ENCODE measurements at places on chromosomes 5 and 9. TPM values are rescaled to one million over a fixed set of nuclear protein-coding genes. Genes with fewer than 3 reads are reported as not detected.

The RNF38 gene
- 14.3 TPM for polyA plus RNA-seq

The OR1N1 gene
- not detected for polyA plus RNA-seq

The RAI14 gene
- 116 TPM for polyA plus RNA-seq

The ADCY2 gene
- polyA plus RNA-seq: not detected

The SLC22A4 gene
- polyA plus RNA-seq: 18.0 TPM

The RLN1 gene
- not detected for polyA plus RNA-seq

The PLAC8L1 gene
- 0.33 TPM for polyA plus RNA-seq

The TMEM252 gene
- polyA plus RNA-seq: not detected

The ZNF658 gene
- polyA plus RNA-seq: 2.0 TPM

The PCA3 gene
- not detected for polyA plus RNA-seq

The UBE2QL1 gene
- not detected for polyA plus RNA-seq

The WNT8A gene
- polyA plus RNA-seq: not detected

The PTGS1 gene
- polyA plus RNA-seq: 72.6 TPM

The DMGDH gene
- 2.9 TPM for polyA plus RNA-seq

DNA sequence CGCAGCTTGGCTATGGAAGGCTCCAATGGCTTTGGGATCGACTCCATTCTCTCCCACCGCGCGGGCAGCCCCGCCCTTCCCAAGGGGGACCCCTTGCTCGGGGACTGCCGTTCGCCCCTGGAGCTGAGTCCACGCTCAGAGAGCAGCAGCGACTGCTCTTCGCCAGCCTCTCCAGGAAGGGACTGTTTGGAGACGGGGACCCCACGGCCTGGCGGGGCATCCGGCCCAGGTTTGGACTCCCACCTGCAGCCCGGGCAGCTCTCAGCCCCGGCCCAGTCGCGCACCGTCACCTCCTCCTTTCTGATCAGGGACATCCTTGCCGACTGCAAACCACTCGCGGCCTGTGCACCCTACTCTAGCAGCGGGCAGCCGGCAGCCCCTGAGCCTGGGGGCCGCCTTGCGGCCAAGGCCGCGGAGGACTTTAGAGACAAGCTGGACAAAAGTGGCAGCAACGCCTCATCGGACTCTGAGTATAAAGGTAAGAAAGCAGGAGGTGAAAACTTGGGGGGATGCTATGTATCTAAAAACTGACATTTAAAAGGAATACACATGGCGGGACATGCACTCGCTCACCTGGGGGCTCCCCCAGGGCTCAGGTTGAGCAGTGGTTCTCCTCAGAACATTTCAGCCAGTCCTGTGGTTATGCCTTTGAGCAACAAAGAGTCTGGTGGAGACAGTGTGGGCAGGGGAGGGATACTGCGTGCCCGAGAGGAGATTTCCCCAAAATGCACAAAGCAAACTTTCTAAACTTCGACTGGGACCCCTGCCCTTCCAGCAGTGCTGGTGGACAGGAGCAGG, 579 bp downstream of the BARHL1 start:
- DNase-seq: no peak

DNA sequence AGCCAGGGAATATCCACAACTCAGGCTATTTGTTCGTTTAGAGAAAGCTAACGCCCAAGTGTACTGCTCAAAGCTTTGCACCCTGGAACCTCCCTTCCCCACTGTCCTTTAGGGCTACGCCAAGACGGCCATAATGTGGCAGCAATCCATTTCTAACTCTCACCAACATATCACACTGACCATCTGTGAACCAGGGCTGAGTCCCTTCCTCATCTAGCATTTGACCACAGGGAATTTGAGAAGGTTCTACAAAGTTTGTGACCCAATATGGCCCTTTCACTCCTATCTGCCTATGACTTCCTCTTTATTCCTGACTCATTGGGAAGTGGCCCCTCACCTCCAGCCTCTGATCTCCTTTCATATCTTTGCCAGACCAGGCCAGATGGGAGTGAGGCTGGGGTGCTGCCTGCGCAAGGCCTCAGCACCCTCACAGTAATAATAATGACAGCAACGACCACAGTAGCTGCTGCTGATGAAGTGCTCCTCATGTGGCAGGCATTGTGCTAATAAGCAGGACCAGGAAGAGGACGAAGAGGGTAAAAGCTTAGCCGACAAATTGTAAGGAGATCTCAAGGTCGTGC, 9.3 kb upstream of the ARAP3 start:
- no peak for DNase-seq

DNA sequence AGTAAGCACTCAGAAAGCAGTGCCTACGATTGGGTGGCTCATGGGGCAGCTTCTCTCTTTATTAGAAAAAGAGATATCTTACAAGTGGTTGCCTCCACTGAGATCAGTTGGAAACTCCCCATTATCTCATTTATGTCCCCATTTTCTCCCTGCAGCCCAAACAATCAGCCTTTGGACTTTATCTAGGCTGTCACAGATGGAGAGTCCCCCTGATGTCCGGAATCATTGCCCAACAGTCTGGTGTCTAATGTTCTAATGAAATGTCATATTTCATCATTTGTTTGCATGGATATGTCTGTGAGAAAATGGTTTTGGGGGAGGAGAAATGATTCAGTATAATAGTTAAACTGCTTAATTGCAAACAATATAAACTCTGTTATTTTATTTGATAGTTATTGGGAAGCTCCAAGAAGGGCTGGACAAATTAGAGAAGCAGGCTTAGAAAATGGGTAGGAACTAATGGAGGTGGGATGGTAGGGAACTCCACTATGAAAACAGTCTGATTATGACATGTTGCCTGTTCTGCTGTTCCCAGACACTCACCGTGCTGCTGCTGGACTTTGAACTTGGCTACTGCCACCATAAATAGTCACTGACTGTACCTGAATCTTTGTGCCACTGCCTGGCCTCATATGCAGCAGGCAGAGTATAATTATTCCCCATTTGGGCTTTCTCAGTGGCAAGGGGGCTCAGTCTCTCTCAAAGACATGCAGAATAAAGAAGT, 38.3 kb upstream of the SMAD5 start:
- DNase-seq: no peak

DNA sequence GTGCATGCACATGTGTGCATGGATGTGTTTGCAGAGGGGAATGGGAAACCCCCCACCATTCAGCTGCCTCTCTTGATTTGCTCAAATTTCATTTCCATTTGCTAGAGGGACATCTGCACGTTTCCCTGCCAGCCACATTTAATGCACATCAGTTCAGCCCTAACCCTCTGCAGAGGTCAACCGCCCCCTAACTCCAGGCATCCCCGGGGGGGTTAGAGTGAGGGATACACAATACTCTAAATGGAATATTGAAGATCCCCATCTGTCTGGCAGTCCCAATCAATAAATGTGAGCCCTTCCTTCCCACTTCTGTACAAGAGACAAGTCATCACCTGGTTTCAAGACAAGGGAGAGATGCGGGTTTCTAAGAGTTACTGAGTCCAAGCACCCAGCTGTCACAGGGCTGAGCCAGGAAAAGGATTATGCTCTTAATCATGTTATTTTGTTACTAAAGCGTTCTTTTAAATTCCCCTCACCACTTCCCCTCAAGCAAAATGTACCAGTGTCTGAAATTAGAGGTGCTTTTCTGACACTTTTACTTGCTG, 134.1 kb downstream of the SEMA6A start:
- no peak for DNase-seq

- DNase-seq: no peak
Measured at GRCh38 chr5:106363578-106363977, 1307.2 kb downstream of the EFNA5 start.

GRCh38 chr5:10320793-10321192, 13.1 kb upstream of the CMBL start:
- DNase-seq: no peak

DNA sequence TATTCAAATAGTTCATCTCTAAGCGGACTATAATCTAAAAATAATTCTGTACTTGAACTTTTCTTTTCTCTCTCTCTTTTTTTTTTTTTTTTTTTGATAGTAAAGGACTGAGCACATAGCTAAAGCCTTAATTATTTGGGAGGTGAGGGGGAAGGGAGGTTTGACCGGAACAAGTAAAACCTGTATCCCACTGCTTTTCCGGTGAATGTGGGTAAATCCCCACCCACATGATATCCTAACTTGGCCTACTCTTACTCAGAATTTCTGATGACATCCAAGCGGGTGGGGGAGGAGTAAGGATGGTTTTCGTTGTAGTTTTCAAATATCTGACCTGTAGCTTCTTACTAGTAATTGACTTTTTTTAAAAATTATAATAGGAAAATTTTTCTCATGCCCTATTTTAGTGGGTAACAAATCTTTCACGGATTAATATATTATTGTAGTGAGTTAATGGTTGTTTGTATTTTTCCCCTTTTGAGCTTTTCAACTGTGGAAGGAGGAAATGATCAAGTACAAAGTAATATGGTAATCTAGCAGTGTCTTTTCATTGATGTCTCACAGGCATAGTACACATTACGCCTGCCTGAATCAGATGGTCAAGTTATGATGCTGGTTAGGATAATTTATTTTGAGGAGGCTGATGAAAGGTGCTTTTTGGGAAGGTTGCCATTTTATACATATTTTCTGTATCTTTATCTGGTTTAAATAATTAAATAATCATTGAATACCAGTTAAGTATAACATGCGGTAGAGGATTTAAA, 2.2 kb upstream of the ELL2 start:
- no peak for DNase-seq

GRCh38 chr5:75052192-75053053, at the start of gene GCNT4:
TSS of gene GCNT4 (minus strand) at chr5:75052558. CDS start at chr5:75030037, 22,521 bp downstream.
- DNase-seq: no peak

DNA sequence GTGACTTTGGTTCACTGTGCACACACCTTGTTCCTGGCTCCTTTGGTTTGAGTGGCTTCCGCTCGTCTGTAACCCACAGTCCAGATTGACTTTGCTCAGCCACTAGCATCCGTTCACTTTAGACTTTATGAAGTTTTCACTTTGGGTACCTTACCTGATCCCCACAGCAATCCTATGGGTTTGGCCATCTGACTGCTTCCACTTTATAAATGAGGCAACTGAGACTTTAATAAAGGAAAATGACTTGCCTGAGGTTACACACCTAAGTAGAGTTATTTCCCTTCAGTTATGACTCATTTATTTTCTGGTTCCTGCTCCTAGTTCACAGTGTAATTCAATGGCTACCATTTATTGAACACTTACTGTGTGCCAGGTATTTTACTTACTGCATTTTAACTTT, 94.2 kb upstream of the SAP30L start:
- no peak for DNase-seq

GRCh38 chr5:172725273-172725672, 45.7 kb downstream of the DUSP1 start:
- DNase-seq: no peak

DNA sequence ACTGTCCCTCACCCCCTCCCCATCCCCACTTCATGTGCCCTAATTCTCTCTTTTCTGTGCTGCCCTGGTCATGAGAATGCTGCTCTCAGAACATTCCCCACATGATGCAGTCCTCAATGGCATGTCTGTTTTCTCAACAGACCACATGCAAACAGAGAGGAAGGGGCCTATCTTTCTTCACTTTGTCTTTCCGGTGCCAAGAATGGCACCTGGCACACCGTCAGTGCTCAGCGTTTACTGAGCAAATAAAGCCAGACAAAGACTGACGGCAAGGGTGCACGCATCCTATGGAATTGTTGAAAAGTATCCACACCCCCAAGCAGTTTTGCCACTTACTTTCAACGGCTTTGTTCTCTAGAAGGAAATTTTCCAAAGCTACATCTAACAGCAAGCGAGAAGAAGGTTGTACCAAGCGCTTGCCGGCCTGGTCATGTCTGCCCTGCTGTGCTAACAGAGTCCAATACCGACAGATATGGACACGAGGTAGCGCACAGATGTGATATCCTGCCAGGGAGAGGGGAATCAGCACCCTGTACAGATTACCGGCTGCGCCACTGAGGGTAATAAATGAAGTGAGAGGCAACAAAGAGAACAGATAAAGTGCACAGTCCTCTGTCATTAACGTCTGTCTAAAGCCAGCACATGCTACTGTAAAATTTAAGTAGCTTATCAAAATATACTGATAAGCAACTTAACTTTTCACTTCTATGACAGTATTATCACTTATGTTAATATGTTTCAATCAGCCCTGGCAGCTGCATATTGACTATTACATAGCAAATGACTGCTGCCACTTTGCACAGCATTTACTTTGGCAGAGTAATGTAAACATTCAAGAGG, 251.7 kb downstream of the DENND1A start:
- DNase-seq: no peak

GRCh38 chr5:176837707-176838115, 27.4 kb downstream of the UNC5A start:
- DNase-seq: no peak

GRCh38 chr9:124894741-124895170, 32.8 kb downstream of the ARPC5L start:
- no peak for DNase-seq

DNA sequence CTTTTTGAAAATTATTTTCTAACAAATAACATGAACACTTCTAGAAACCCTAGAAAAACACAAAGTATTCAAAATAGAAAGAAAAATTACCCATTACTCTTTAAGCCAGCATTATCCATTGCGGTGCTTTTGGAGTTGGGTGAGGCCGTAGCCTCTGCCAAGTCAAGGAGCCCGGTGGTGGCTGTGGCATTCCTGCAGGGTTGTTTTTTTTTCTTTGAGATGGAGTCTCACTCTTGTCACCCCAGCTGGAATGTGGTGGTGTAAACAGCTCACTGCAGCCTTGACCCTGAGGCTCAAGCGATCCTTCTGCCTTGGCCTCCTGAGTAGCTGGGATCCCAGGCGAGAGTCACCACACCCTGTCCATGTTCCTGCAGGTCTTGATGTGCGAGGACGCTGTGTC, 8.2 kb upstream of the AHRR start:
- no peak for DNase-seq

GRCh38 chr5:72597456-72597948, 90.3 kb upstream of the ZNF366 start:
- no peak for DNase-seq

GRCh38 chr5:67042176-67043003, 154.2 kb downstream of the CD180 start:
- DNase-seq: no peak

DNA sequence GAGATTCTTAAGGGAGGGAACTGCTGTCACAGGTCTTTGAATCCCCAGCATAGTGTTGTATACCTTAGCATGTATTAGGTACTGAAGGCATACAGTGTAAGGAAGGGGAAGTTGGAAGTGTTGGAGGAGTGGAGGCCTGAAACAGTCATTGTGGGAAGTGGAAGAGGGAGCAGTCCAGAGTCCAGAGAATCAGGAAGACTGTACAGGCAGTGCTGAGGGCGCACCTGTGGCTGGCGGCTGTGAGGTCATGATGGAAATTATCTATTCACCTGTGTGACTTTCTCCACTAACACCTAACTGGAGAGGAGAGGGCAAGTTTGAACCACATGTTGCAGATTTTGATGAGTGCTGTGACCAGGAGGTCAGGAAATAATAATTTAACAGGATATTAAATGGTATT, 119.7 kb upstream of the NIPBL start:
- DNase-seq: no peak

DNA sequence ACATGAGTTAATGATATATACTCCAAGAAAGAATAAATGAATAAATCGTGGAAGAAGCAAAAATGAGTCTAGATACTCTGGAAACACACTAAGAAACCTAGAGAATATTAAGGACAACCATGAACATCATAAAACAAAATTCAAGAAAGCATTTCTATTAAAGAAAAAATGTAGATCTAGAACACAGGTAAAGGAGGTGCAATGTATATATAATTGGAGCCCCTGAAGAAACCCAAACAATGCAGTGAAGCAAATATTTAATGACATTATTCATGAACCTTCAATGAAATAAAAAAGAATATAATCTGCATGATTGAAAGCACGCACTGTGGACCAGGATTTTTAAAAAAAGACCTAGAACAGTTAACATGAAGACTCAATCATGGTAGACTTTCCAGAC, 150.1 kb downstream of the ATPSCKMT start:
- DNase-seq: no peak

GRCh38 chr5:127373858-127374491, 83.4 kb downstream of the MEGF10 start:
- no peak for DNase-seq

All from BJ (cell line).